ENCODE measurements at places on chromosomes 12 and 14.

- DNase-seq: no peak
These were observed 5.7 kb upstream of the SERPINA1 start for GRCh38 chr14:94394025-94394493.

DNA sequence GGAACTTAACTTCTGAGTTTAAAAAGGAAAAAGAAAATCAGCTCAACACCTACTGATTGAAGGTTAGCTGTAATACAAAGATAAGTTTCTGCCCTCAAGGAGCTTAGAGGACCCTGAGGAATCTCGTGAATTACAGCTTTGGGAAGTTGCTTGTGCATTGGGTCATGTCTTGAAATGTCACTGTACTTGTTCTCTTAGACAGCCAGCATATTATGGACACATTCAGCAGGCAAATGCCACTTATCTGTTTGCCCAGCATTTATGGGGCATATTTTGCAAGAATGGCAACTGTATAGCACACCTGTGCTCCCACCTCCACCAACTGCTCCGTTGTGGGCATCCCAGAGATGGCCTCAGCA, 263.6 kb upstream of the CRY1 start:
- no peak for DNase-seq

DNA sequence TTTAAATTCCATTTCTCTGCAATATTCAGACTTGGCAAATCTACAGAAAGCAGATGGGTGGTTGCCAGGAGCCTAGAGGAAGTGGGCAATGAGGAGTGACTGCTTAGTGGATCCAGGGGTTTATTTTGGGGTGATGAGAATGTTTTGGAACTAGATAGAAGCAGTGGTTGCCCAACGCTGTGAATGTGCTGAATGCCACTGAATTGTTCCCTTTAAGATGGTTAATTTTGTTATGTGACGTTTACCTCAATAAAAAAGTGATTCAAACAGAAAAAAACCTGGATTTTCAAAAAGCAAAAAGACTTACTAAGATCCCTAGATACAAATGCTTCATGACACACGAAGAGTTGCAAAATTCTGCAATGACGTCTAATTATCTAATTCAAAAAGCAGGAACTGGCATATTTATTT, 34.2 kb downstream of the DAO start:
- DNase-seq: no peak

- no peak for DNase-seq
These were observed 19.1 kb upstream of the SYNE2 start for GRCh38 chr14:63833728-63834127.

DNA sequence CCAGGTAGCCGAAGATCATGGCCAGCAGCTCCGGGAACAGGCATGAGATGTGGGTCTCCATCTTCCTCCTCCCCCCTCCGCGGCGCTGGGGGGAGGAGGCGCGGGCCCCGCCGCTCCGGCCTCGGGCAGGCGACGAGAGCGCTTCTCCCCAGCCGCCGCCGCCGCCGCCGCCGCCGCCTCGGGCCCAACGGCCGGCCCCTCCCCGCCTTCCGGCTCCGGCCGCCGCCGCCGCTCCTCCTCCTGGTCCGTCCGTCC, 448 bp downstream of the FBXL14 start:
- no peak for DNase-seq

DNA sequence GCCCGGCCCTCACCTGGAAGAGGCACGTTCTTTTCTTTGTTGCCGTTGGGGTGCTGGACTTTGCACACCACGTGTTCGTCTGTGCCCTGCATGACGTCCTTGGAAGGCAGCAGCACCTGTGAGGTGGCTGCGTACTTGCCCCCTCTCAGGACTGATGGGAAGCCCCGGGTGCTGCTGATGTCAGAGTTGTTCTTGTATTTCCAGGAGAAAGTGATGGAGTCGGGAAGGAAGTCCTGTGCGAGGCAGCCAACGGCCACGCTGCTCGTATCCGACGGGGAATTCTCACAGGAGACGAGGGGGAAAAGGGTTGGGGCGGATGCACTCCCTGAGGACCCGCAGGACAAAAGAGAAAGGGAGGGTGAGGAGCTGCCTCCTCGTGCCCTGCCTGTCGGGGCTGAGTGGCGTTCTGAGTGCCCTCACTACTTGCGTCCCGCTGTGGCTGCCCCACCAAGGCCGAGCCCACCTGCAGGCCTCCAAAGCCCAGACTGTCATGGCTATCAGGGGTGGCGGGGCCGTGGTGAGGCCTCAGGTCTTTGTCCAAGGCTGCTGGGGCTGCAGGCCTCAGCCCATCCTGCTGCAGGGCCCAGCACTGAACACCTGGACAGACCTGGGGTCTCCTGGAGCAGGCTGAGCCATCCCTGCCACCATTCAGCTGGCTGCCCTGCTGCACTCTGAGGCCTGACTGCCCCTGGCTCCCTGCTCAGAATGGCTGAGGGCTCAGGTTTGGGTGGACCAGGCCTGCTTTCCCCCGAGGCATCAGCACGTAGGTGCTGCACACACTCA, 329.7 kb downstream of the TMEM121 start:
- no peak for DNase-seq

DNA sequence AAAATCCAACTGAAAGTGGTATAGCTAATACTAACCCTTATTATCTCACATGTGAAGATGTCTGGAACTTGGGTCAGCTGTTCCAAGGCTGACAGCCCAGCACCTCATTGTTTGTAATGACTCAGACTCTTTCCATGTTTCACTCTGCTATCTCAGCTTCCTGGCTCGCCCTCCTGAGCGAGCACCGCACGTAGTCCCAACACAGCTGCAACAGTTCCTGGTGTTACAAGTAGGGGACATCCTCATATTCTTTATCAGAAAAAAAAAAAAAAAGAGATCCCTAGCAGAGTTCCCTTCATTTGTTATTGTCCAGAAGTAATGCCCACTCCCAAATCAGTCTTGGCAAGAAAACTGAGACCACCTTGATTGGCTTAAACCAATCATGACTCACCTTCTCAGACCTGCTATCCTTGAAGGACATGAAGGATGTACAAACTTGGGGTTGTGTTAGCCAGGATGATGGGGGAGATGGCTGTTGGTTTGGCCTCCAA, 92.5 kb downstream of the ADCK1 start:
- DNase-seq: no peak

GRCh38 chr12:99152337-99152736, 495.2 kb upstream of the GARIN6 start:
- no peak for DNase-seq

DNA sequence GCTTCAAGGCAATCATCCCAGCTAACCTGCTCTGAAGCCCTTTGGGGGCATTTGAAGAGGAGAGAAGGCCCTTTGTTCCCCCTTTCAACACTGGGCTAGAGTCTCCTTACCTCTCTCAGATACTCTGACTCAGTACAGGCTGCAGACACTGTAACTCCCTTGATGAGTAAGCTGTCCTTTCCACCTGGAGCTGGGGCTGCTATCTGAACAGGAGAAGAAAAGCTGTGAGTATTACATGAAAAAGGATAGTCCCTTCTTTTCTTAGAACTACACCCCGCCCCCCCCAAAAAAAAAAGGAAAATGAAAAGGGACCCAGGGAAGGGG, 186.6 kb upstream of the PLEKHG7 start:
- DNase-seq: no peak

- DNase-seq: no peak
These were observed 226.7 kb downstream of the FUT8 start for GRCh38 chr14:65639216-65639615.

DNA sequence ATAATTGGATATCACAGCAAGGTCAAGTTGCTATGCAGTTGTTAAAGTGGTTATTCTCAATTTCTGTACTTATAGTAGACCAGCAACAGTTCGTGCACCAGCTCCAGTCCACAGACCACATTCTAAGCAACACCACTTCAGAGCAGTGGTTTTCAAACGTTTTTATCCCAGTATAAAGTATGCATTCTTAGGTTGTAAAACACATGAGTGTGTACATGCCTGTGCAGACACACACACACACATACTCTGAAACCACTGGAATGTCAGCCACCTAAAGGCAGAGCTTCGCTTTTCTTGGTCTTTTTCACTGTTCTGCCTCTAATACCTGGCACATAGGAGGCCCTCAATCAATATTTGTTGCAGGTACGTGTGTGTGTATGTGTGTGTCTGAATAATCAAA, 22.2 kb upstream of the C12orf71 start:
- no peak for DNase-seq

GRCh38 chr12:85849344-85849743, 13.1 kb upstream of the RASSF9 start:
- DNase-seq: no peak

- DNase-seq: no peak
These were observed 262.5 kb downstream of the RASSF9 start for GRCh38 chr12:85573635-85574214.

- DNase-seq: no peak
These were observed 701.3 kb downstream of the RERGL start for GRCh38 chr12:17388679-17389078.

GRCh38 chr14:76922584-76922983, 96.4 kb downstream of the LRRC74A start:
- no peak for DNase-seq

DNA sequence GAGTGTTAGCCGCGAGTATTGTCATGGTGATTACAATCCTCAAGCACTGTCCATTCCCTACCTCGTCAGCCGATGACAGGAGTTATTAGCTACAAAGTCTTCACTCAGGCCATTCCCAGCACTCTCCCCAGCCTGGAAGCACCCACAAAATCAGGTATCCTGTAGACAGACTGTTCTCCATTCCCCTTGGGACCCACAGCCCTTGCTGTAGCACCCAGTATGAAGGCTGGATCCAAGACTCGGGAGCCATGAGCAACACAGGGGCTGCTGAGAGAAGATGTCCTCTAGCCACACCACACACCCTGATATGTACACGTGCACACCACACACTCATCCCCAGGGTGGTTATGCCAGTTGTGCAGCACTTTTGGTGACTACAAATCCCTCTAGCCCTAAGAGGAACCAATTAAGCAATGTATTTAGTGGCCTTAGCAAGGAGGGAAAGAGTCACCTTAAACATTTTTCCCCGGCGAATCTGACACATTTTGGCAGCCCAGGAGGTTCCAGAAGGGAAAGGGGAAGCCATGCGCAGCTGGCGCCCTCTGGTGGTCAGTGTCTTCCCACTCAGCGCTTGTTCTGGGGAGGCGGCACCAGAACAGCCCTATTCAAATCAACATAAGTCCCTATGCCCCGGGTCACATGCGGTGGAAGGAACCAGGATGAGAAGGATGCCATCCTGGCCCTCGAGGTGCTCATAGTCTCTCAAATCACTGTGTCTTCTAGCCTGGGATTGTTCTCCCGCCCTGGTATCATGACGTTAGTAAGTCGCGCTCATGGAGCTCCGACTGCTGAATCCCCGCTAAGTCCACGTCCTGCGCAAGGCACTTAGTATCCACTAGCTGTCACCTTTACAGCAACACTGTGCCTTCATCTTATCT, 96.9 kb downstream of the GCH1 start:
- no peak for DNase-seq

DNA sequence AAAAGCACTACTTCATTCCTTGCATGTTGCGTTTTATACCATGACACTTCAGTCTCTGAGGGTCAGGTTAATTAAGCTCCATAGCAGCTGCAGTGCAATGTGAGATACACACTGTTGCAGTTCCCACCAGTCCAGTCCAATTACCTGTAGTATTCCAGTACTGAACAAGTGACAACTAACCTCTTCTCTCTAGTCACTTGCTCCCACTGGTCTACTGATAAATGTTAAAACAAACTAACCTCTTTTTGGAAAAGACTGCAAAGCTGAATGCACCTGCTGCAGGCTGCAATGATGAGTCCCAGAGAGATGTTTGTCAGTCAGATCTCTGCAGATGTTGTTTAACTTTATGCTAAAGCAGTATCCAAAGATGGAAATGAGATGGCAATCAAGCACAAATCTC, 7.9 kb downstream of the NOVA1 start:
- no peak for DNase-seq

GRCh38 chr14:75807667-75808360, 146.8 kb downstream of the TTLL5 start:
- DNase-seq: no peak

DNA sequence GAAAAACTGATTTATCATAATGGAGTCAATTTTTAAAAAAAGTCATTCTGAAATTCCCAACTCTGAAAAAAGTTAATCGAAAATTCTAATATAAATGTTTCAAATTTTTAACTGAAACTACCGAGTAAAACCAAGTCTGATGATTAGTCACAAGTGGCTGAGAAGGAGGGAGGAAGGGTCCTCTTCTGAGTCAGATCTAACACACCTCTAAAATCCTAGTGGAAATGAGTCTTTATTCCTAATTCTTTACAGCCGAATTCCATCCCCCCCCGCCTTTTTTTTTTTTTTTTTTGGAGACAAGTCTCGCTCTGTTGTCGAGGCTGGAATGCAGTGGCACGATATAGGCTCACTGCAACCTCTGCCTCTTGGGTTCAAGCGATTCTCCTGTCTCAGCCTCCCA, 37.9 kb downstream of the RAD9B start:
- DNase-seq: no peak

DNA sequence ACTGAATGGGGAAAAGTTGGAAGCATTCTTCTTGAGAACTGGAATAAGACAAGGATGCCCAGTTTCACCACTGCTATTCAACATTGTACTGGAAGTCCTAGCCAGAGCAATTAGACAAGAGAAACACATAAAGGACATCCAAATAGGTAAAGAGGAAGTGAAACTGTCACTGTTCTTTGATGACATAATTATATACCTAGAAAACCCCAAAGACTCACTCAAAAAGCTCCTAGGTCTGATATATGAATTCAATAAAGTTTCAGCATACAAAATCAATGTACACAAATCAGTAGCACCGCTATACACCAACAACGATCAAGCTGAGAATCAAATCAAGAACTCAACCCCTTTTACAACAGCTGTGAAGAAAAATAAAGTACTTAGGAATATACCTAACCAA, 157.3 kb upstream of the DDHD1 start:
- no peak for DNase-seq
